ENCODE measurements at places on chromosomes 7 and 10.

GRCh38 chr7:102828286-102828685 is 79.5 kb downstream of the FAM185A start:
- no peak overlapping the region for H3K4me3 ChIP-seq
- no peaks in the 10 kb centered on the region for H3K27me3 ChIP-seq
- H3K4me1 ChIP-seq, result no peaks in the 10 kb centered on the region

- no peaks in the 10 kb centered on the region for H3K4me1 ChIP-seq
- H3K27ac ChIP-seq, result no peak overlapping the region
- H3K4me3 ChIP-seq, result no peak overlapping the region
- H3K36me3 ChIP-seq, result no peaks in the 10 kb centered on the region
- no peak for DNase-seq
These were observed 28.5 kb downstream of the VPS41 start for GRCh38 chr7:38880454-38880853.

DNA sequence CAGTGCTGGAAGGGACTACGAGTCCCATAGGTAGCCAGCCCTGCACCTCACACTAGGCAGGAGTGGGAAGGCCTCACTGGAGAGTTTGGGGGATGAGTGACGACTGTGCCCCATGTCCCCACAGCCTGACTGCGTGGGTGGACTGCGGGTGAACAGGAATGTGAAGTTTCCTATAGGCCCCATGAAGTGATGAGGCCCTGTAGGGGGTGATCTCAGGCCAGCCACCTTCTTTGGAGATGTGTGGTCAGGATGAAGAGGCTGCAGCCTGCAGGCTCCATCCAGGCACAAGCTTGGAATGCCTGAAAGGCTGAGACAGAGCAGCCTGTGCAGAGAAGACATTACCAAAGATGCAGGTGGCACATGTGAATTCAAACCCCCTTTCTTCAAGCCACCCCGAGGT is 94.9 kb downstream of the CPXM2 start:
- no peak overlapping the region for H3K27ac ChIP-seq
- H3K27me3 ChIP-seq, result no peaks in the 10 kb centered on the region
- no peaks in the 10 kb centered on the region for H3K4me1 ChIP-seq
- no peaks in the 10 kb centered on the region for H3K36me3 ChIP-seq

DNA sequence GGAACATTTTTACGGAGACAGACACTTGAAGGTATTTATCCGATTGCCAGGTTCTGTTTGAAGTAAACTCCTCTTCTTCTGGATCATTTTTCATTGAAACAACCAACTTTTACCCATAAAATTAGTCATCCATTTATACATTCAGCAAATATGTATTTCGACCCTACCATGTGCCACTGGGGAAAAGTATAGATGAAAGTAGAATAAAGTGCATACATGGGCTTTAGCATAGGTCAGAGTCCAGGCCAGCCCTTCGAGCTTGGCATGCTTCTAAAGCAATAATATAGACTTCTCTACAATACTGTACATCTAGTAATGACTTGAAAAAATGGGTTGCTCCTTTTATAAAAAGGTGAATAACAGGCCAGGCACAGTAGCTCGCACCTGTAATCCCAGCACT is 10.1 kb downstream of the SLC25A16 start:
- no peak overlapping the region for H3K27ac ChIP-seq
- peaks cover 4% of the 10 kb centered on the region for H3K36me3 ChIP-seq
- no peaks in the 10 kb centered on the region for H3K4me1 ChIP-seq
- DNase-seq, result peak; percentile 78

- H3K27me3 ChIP-seq, result no peaks in the 10 kb centered on the region
- H3K36me3 ChIP-seq, result no peaks in the 10 kb centered on the region
- no peak overlapping the region for H3K4me3 ChIP-seq
These were observed 139.4 kb downstream of the SKIDA1 start for GRCh38 chr10:21385996-21386585.

DNA sequence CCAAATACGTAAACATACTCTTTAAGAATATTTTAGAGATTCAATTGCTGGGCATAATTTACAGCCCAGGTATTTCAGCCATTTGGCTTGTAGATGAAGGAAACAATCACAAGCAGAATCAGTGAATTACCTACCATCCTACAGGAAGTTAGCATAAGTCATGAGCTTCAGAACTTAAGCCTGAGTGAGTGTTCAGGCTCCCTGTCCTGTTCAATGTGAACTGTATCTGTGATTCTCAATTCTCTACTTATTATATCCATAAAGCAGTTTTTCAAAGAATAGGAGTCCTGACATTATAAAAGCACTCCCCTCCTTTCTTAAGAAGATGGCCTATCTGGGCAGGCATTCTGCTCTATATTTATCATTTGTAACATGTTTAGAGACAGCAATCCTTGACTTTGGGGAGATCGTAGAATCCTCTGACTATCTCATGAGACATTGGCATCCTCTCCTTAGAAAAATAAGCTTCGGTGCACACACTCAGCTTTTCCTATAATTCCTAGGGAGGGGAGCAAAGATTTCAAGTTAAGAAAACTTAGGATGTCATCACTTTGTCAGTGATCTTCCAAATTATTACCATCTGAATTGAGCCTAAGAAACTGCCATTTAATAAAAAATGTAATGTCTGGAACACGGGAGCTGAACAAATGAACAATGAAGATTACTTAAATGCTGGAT is 645.2 kb upstream of the IGFBP3 start:
- no peaks in the 10 kb centered on the region for H3K36me3 ChIP-seq
- H3K27me3 ChIP-seq, result no peaks in the 10 kb centered on the region
- H3K4me3 ChIP-seq, result no peak overlapping the region
- H3K27ac ChIP-seq, result no peak overlapping the region
- peak; percentile 10 for DNase-seq
- no peaks in the 10 kb centered on the region for H3K4me1 ChIP-seq

DNA sequence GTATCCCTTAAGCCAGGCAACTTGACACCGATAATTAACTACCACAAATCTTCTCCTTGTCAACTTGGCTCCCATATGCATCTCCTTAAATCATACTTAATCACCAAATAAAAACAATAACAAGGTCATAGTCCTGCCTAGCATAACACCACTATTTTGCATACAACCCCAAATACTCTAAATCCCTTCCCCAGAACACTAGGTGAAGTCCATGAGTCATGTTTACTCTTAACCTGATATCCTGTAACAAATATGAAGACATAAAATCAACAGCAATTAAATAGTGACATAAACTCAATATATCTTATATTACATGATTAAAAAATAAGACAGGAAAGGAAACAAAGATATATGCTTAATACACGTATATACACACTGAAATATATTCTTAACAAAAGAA is 362.0 kb downstream of the ETV1 start:
- H3K4me1 ChIP-seq, result no peaks in the 10 kb centered on the region
- H3K4me3 ChIP-seq, result no peak overlapping the region
- H3K27me3 ChIP-seq, result no peaks in the 10 kb centered on the region
- H3K36me3 ChIP-seq, result no peaks in the 10 kb centered on the region

DNA sequence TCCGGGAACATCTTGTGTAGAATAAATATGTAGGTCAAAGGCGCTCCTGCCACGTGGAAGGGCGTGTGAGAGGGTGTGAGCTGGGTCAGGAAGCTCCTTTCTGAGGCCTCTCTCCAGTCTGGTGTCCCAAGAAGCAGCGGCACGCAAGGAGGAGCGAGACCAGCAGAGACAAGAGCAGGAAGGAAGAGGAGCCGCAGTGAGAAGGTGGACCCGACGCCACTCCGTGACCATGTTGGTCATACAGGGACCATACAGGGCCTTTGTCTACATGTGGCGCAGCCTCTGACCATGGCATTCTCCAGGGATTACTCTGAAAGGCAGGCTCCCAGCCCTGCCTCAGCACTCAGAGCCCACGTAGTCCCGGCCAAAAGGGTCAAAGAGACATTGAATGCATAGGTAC is 26.2 kb upstream of the EN2 start:
- no peaks in the 10 kb centered on the region for H3K4me1 ChIP-seq
- no peaks in the 10 kb centered on the region for H3K36me3 ChIP-seq
- H3K27ac ChIP-seq, result no peak overlapping the region

DNA sequence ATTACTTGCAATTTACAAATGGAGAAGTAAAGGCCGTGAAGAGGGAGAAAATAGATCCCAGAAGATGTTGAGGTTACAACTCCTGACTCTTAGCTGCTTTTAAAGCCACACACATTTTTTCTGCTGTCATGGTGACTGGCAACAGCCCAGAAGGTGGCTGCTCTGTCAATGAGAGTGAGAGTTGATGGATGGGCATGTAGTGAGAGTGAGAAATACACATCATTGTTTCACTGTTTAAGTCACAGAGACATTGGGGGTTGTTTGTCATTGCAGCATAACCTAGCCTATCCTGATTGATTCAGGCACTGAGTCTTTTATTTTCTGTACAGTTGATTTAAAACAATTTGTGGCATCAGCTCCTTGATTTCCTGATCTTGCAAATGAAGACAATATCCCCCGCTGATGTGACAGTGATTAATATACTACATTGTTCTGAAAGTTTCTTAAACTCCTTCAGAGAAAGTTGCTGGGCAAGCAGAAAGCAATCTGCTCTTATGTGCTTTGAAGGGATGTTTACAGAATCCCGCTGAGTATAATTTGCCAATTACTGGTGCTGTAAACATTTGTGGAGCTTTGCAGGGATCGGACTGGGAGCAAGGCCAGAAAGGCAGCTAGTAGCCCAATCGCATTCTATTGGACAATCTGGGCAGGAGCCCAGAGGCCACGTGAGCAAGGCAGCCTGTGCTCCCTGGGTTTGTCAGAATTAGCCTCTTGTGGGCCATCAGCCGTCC is 229.6 kb downstream of the PRPF18 start:
- DNase-seq, result peak; percentile 41
- H3K36me3 ChIP-seq, result no peaks in the 10 kb centered on the region
- H3K4me3 ChIP-seq, result no peak overlapping the region
- peaks cover 4% of the 10 kb centered on the region for H3K27me3 ChIP-seq
- no peak overlapping the region for H3K27ac ChIP-seq
- no peaks in the 10 kb centered on the region for H3K4me1 ChIP-seq

DNA sequence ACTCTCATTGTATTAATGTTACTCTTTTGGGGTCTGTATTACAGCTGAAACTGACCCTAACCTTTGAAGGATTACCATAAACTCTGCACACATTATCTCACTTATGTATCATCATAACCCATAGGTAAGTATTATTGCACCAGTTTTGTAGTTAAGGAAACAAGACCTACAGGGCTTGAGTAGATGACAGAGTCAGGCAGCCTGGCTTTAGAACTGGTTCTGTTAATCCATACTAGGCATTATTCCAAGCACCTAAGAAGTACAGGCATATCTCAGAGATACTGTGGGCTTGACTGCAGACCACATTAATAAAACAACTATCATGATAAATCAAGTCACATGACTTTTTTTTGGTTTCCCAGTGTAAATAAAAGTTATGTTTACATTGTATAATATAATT is 17.1 kb upstream of the AKR1B1 start:
- H3K4me3 ChIP-seq, result no peak overlapping the region
- H3K27me3 ChIP-seq, result peaks cover 3% of the 10 kb centered on the region
- no peak overlapping the region for H3K27ac ChIP-seq

- no peaks in the 10 kb centered on the region for H3K36me3 ChIP-seq
- H3K4me3 ChIP-seq, result no peak overlapping the region
- no peaks in the 10 kb centered on the region for H3K27me3 ChIP-seq
- no peaks in the 10 kb centered on the region for H3K4me1 ChIP-seq
- DNase-seq, result no peak
These were observed 219.8 kb upstream of the BMPER start for GRCh38 chr7:33685503-33685902.

DNA sequence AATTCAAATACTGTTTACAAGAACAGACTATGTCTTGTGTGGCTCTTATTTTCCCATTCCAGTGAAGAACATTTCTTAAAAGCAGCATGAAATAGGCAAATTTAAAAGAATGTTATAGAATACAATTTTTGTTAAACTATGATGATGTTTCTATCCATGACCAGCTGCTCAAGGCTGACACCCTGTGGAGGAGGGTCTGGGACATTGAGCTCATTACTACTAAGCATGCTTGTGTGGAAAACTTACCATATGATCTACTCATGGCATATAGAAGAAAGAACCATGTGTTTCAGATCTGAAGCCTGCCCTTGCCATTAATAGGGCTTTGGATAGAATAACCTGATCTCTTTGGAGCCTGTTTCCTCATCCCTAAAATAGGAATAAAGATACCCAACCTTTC is 125.0 kb downstream of the FOXP2 start:
- no peaks in the 10 kb centered on the region for H3K4me1 ChIP-seq
- peak; percentile 15 for DNase-seq
- H3K36me3 ChIP-seq, result no peaks in the 10 kb centered on the region
- H3K4me3 ChIP-seq, result no peak overlapping the region

Measured in small intestine (tissue), 16 donors.